ENCODE measurements at places on chromosomes 16 and 17. TPM values are rescaled to one million over a fixed set of nuclear protein-coding genes. Genes with fewer than 3 reads are reported as not detected.

Gene C17orf100
- 0.56 TPM for total RNA-seq

DNA sequence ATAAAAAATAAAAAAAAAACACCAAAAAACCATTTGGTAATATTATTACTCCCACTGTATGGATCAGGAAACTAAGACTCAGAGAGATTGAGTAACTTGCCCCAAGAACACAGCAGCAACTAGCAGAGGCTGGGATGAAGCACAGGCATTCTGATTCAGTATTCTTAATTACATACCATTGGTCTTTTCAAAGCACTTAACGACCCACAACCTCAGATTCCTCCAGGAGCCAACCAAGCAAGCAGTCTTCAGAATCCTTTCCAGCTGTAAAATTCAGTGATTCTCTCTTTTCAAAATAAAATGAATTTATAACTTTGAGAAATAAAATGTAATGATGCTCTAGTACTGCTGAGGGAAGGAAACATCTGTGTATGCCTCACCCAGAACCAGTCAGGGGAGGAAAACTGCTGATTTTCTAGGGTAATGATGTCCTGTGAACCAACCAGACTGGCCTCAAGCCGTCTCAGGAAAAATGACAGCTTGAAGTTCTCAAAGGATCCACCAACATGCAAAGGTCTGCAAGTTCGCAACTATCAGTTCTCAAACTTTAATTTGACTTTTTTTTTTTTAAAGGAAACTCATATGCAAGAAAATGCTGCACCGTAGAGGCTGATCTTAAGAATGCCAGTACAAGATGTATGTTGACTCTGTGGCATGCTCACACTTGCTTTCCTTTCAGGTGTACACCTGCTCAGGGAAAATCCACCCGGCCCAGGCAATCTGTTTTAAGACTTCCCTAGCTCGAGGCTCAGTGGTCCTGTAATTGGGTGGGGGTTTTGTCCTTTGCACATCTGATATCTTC lies 9.0 kb downstream of the CUEDC1 start:
- DNase-seq: no peak

Gene WNT9B
- 0.08 TPM for total RNA-seq

- DNase-seq: no peak
Observed at GRCh38 chr16:62041401-62041800, 5.2 kb upstream of the CDH8 start.

Gene MVD
- 99.2 TPM for total RNA-seq

GRCh38 chr17:57096472-57097202 lies 11.6 kb downstream of the AKAP1 start:
- DNase-seq: no peak

GRCh38 chr16:27221576-27222248 lies 18.4 kb downstream of the KDM8 start:
- DNase-seq: no peak

Gene GP2
- total RNA-seq: 0.25 TPM

- DNase-seq: no peak
Observed at GRCh38 chr16:88131256-88131655, 180.0 kb downstream of the BANP start.

DNA sequence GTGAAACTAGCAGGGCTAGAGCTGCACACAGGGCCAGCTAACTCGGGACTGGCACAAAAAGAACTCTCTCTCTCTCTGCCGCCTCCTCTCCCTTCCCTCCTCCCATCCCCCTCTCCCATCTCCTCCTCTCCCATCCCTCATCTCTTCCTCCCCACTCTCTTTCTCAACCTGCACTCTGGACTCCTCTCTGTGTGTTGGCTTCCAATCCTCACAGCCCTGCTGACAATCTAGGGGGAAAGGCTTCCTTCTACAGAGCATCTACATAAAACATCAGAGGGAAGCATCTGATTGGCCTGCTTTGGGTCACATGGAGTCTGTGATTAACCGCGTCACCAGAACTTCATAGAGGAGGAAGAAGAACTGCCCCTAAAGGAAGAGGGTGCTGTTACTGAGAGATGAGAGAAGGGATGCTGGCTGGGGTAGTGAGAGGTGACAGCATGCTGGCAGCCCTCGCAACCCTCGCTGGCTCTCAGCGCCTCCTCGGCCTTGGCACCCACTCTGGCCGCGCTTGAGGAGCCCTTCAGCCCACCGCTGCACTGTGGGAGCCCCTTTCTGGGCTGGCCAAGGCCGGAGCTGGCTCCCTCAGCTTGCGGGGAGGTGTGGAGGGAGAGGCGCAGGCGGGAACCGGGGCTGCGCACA lies 12.8 kb upstream of the ZFP90 start:
- no peak for DNase-seq

Gene HYDIN
- 0.37 TPM for total RNA-seq

- DNase-seq: no peak
Observed at GRCh38 chr16:85574672-85575475, 38.2 kb upstream of the GSE1 start.

Gene CDH11
- 5.3 TPM for total RNA-seq

Gene KRTAP3-2
- total RNA-seq: not detected

- no peak for DNase-seq
Observed at GRCh38 chr17:20225162-20226115, 216.3 kb downstream of the SPECC1 start.

Gene EMP2
- 66.9 TPM for total RNA-seq

- no peak for DNase-seq
Observed at GRCh38 chr16:85457366-85457765, 155.8 kb upstream of the GSE1 start.

DNA sequence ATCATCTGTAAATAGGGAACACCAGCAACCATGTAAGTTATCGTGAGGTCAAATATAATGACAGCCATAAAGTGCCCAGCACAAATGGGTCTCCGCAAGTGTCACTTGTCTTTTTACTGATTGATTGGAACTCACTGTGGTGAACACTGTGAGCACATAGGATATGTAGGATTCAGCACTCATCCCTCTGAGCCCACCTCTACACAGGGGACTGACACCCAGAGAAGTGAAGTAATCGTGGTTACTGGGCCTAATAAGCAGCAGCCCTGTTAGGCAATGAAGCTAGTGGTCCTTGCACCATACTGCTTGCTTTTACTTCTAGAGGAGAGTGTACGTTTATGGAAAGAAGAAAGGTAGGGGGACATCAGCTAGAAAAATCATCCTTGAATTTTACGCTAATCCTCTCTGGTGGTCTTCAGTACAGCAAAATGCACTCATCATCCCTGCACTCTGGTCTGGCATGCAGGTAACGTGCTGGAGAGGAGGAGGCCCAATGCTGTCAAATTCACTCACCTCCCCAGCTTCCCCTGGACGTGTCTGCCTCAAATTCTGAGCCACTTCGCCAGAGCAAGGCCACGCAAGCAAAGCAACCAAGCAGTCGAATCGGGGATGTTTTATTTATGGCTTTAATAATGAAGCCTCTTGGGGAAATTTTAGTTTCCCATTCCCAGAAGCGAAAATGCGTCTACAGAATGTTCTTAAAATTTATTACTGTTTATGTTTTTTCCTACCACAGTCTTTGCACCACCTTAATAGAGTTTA lies 74.7 kb downstream of the YPEL2 start:
- DNase-seq: no peak

DNA sequence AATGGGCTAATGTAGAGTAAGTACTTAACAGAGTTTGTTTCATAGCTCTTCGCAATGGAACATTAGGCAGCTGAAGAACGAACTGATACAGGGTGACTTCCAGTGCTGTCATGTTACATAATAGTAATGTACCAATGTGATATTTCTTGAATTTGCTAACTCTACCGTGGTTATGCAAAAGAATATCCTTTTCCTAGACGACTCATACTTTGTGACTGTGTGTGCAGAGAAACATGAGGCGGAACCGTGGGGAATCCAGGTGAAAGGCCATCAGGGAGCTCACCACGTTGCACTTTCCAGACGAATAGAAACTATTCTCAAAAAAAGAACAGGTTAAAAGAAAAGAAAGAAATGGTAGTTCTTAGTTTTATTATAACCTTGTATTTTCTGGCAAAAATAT lies 13.2 kb downstream of the NOB1 start:
- DNase-seq: no peak

Gene ABCA8
- total RNA-seq: 72.2 TPM

Gene TNRC6C
- total RNA-seq: 4.3 TPM

GRCh38 chr17:55190748-55191147 lies 74.0 kb upstream of the HLF start:
- DNase-seq: no peak
